8988T (cell line): ENCODE measurements at places on chromosomes 3 and 15.

DNA sequence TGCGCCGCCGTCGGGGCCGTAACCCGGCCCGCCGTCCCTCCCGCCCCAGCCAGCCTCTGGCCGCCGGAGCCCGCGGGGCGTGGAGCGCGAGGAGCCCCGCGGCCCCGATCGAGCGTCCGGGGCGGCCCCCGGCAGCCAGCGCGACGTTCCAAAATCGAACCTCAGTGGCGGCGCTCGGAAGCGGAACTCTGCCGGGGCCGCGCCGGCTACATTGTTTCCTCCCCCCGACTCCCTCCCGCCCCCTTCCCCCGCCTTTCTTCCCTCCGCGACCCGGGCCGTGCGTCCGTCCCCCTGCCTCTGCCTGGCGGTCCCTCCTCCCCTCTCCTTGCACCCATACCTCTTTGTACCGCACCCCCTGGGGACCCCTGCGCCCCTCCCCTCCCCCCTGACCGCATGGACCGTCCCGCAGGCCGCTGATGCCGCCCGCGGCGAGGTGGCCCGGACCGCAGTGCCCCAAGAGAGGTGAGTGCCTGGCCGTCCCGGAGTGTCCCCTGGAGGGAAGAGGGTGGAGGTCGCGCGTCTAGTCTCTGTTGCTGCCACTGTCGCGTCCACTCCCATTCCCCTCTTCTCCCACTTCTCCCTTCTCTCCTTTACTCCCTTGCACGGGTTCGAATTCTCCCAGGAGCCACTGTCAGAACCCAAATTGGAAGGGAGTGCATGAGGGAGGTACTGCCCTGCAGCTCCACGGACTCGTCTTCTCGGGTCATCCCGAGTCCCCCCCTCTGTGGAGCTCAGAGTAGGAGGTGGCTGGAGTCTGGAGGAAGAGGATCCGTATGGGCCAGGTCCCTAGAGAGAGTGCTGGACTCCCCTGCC is 585 bp downstream of the CSK start:
- no peak for DNase-seq

GRCh38 chr15:67110958-67111864 is 45.8 kb downstream of the SMAD3 start:
- no peak for DNase-seq

DNA sequence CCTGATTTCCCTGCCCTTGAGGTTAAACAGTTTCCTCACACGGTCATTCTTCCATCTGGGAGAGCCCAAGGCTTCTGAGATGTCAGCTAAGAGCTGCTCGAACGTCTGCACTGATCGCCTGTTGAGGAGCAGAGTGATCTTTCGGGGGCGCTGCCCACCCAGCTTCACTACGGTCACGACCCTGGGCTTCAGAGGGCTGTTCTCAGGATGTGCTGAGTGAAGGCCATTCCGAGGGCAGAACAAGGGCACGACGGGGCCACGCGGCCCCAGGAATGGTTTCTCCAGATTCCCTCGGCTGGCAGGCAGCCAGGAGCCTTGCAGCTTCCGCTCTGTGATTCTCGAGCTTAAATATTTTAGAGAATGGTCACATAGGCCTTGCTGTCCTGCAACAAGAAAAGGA is 25.7 kb downstream of the DCLK3 start:
- DNase-seq: no peak

- no peak for DNase-seq
Observed at GRCh38 chr3:67296039-67296892, 298.2 kb downstream of the KBTBD8 start.

- DNase-seq: peak; percentile 65
Observed at GRCh38 chr15:74545776-74546656, 5.0 kb downstream of the ARID3B start.

GRCh38 chr3:171116365-171116764 is 89.8 kb upstream of the SLC2A2 start:
- DNase-seq: no peak

DNA sequence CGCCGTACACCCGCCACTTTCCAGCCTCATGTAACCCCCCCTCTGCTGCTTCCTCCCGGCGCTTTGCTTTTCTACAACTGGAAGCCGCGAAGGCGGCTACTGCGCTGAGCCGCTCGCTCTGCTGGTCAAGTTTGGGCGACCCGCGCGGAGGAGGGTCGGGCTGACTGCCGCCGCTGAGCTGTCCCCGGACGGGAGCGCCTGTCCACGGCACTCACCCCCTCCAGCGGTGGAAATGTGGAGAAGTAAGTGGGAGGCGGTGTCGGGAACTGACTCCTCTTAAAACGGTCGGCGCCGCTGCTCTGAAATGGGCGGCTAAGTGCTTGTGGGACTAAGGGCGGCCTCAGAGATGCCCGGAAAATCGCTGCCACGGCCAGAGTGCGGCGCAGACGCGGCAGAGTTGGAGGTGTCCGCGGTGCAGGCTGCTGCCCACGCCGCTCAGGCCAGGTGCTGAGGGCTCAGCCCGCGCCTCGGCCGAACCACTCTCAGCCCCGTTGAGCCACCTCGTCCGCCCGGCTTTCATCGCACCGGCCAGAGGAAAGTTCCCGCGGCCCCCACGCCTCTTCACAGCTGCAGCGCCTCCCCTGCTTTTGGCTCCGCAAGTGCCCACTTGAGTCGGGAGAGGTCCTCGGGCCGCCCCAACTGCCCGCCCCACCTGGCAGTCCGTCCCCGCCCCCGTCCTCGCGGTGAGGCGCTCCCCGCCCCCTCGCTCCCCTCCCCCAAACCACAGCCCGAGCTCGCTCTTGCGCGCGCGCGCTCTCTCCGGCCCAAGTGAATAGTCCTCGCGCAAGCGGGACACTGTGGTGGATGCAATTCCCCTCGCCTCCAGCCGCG is at the start of gene EPHA6:
EPHA6 (plus strand) TSS at position 775 of the 831 bp plus-strand sequence.
- no peak for DNase-seq

GRCh38 chr3:72818905-72819304 is 29.3 kb downstream of the SHQ1 start:
- no peak for DNase-seq

DNA sequence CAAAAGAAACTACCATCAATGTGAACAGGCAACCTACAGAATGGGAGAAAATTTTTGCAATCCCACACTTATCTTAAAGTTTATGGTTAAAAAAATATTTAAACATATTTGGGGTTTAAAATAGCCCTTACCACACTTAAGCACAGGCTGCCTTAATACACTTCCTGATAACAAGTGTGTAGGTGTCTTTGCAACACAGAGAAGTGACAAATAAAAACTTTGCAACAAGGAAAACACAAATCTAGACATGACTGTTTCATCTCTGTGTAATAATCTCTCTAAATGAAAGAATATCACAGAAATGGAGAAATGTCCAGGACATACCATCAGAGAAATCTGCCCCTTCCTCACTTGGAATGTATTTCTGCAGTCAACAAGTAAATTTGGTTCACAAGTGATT is 464.1 kb upstream of the ARHGEF26 start:
- DNase-seq: no peak
